Activated CD8-positive, alpha-beta memory T cell treated with anti-CD3 and anti-CD28 coated beads, Interleukin-2, amount 10 ng/mL, durations not matched to agents 7 days and 5 days (primary cell): ENCODE measurements at places on chromosomes 11 and 22.

GRCh38 chr11:127073621-127074020 is 73.1 kb upstream of the KIRREL3 start:
- H3K36me3 ChIP-seq: no peaks in the 10 kb centered on the region
- no peak overlapping the region for H3K27ac ChIP-seq
- no peaks in the 10 kb centered on the region for H3K4me1 ChIP-seq
- H3K4me3 ChIP-seq: no peak overlapping the region

DNA sequence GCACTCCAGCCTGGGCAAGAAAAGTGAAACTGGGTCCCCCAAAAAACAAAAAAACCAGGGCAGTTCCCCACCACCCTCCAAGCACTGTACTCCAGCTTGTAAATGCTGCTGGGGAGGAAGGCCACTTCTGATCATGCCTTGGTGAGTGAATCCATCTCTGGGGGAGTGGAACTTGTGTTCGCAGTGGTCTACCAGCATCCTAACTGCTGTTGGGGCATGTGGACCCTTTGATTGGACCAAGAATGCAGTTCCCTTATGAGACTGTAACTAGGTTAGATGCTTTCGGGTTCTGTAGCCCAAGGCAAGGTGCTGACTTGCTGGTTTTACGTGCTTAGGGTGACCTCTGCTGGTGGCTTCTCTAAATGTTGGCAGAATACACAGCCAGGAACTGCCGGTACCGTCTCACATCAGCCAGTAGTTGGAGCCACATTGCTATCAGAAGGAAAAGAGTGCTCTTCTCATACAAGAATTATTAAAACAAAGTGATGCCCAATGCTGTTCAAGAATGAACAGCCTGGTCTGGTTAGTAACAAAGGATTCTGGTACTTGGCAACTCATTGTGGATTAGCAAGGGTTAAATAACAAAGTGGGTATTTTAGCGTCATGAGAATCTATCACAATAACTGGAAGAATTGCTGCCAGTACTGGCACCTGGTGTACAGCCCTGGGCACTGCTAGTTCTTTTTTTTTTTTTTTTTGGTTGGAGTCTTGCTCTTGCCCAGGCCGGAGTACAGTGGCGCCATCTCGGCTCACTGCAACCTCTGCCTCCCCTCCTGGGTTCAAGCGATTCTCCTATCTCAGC is 13.0 kb downstream of the EIF1AD start:
- H3K36me3 ChIP-seq: peaks cover 1% of the 10 kb centered on the region
- H3K27me3 ChIP-seq: no peaks in the 10 kb centered on the region
- H3K4me1 ChIP-seq: peaks cover 8% of the 10 kb centered on the region
- peak overlapping the region; percentile 80 for H3K27ac ChIP-seq
- no peak overlapping the region for H3K4me3 ChIP-seq

DNA sequence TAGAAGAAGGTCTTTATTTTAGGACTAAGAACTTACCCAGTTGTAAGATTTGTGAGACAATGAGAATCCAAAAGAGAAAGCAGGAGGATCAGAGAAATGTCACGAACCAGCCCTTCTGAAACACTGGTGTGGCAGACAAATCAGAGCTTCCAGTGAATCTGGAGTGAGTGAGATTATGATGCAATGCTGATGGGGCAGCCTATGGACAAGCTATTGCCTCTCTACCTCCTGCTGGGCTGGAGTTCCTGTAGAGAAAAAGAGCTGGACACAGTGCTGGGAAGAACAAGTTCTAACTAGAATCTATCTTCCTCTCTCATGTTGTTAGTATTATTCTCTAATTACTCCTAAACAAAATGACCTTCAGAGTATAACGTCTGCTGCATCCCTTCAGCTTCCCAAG is 12.0 kb upstream of the ANO3 start:
- H3K4me3 ChIP-seq: no peak overlapping the region
- no peak overlapping the region for H3K27ac ChIP-seq
- DNase-seq: no peak
- H3K27me3 ChIP-seq: no peaks in the 10 kb centered on the region
- peaks cover 1% of the 10 kb centered on the region for H3K4me1 ChIP-seq
- H3K36me3 ChIP-seq: no peaks in the 10 kb centered on the region

GRCh38 chr11:122847466-122847865 is 9.2 kb downstream of the CRTAM start:
- peaks cover 14% of the 10 kb centered on the region for H3K36me3 ChIP-seq
- peaks cover 94% of the 10 kb centered on the region for H3K4me1 ChIP-seq
- H3K27me3 ChIP-seq: no peaks in the 10 kb centered on the region
- H3K27ac ChIP-seq: peak overlapping the region; percentile 89
- no peak for DNase-seq

GRCh38 chr11:1508986-1509385 is 22.4 kb upstream of the MOB2 start:
- no peak overlapping the region for H3K27ac ChIP-seq
- no peaks in the 10 kb centered on the region for H3K36me3 ChIP-seq
- H3K4me1 ChIP-seq: peaks cover 4% of the 10 kb centered on the region
- DNase-seq: no peak
- no peak overlapping the region for H3K4me3 ChIP-seq
- H3K27me3 ChIP-seq: no peaks in the 10 kb centered on the region
